ENCODE measurements at places on chromosomes 12 and 14. TPM values are rescaled to one million over a fixed set of nuclear protein-coding genes. Genes with fewer than 3 reads are reported as not detected.

The PRKD1 gene
- 45.0 TPM for total RNA-seq

The IFNG-AS1 gene
- total RNA-seq = not detected

The GRIP1 gene
- 19.5 TPM for total RNA-seq

The ETFBKMT gene
- total RNA-seq = 7.0 TPM

The CMTM5 gene
- 1.5 TPM for total RNA-seq

The NEMF gene
- 63.9 TPM for total RNA-seq

The SALL2 gene
- 10.2 TPM for total RNA-seq

The FOXG1 gene
- 1.6 TPM for total RNA-seq

The PRH2 gene
- not detected for total RNA-seq

The TAS2R42 gene
- not detected for total RNA-seq

The DYRK2 gene
- total RNA-seq = 16.7 TPM

The DPF3 gene
- total RNA-seq = 11.0 TPM

The IGF1 gene
- 35.6 TPM for total RNA-seq

The LAG3 gene
- total RNA-seq = 13.1 TPM

The TAS2R19 gene
- total RNA-seq = 1.2 TPM

The LRRC10 gene
- total RNA-seq = not detected

The FOXN4 gene
- total RNA-seq = 0.27 TPM

The WNT1 gene
- total RNA-seq = not detected

All from prostate gland (tissue), 2 donors.